ENCODE measurements at places on chromosomes 2 and 18.

- no peak for DNase-seq
Measured at GRCh38 chr2:202410092-202410491, 34.0 kb downstream of the BMPR2 start.

- DNase-seq, result no peak
Measured at GRCh38 chr18:48065601-48065995, 135.1 kb upstream of the SMAD2 start.

GRCh38 chr18:64854112-64854511 lies 705.2 kb upstream of the LINC00305 start:
- DNase-seq, result no peak

- no peak for DNase-seq
Measured at GRCh38 chr2:126494593-126494992, 161.4 kb upstream of the GYPC start.

GRCh38 chr2:241066171-241066892 lies 35.8 kb downstream of the MTERF4 start:
- no peak for DNase-seq

- no peak for DNase-seq
Measured at GRCh38 chr2:106545007-106545406, 57.8 kb downstream of the CD8B2 start.

DNA sequence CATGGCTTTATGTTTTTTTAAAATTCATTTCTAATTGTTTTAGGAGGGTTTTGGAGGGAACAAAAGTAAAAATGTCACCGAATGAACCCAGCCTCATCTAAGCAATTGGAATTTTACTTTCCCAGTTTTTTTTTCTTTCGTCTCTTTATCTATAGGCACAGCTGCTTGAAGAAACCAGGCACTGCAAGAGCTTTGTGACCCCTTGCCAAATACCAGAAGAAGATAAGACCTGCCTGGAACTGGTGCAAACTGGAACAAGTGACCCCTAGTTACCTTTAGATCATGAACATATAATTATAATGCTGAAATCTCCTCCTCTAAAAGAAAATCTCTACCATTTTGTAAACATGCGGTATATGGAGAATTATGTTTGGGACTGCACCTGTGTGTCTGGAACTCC lies 100.9 kb downstream of the TSN start:
- no peak for DNase-seq

- DNase-seq, result no peak
Measured at GRCh38 chr2:132936791-132937190, 266.8 kb upstream of the LYPD1 start.

- no peak for DNase-seq
Measured at GRCh38 chr2:182716650-182716979, 558 bp downstream of the DNAJC10 start.

DNA sequence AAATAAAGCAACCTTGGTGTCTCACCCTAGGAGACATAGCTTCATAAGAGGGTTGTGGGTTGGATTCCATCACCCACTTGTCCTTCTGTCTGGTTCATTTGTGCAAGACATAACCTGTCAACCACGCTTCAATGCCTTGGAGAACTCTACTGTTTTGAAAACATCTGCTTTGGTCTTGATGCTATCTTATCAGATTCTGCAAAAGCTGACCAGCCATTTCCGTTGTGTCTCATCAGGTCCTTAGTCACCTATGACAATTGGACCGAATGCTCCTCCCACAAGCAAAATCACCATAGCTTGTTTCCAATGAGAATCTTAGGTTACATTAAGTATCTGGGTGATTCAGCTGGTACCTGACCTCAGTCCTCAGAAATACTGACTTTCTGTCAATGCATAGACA lies 35.4 kb downstream of the STAT4 start:
- DNase-seq, result no peak

GRCh38 chr2:84038866-84039265 lies 420.2 kb downstream of the SUCLG1 start:
- DNase-seq, result no peak

- no peak for DNase-seq
Measured at GRCh38 chr2:198273660-198274059, 469.3 kb downstream of the PLCL1 start.

DNA sequence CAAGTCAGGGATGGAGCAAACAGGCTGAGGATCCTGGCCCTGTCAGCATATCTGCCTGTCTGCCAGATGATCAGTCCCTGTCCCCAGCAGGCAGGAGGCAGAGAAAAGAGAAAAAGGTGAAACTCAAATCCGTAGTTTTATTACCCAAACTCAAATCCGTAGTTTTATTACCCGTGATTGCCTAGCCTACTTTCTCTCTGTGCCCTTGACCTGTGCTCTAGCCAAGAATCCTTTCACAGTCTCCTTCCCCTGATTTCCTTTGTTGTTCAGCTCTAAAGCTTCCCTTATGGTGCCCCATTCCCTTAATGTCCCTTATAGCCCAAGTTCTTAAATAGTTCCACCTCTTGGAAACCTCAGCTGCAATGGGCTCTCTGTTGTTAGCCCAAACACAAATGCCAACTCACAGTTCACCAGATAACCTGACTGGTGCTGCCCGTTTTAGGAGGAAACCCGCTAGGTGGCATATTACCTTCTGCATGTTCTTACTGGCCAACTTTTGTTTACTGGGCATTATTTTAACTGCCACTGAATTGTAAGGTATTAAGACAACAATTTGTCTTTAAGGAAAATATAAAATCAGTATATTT lies 125.7 kb upstream of the FZD5 start:
- no peak for DNase-seq

DNA sequence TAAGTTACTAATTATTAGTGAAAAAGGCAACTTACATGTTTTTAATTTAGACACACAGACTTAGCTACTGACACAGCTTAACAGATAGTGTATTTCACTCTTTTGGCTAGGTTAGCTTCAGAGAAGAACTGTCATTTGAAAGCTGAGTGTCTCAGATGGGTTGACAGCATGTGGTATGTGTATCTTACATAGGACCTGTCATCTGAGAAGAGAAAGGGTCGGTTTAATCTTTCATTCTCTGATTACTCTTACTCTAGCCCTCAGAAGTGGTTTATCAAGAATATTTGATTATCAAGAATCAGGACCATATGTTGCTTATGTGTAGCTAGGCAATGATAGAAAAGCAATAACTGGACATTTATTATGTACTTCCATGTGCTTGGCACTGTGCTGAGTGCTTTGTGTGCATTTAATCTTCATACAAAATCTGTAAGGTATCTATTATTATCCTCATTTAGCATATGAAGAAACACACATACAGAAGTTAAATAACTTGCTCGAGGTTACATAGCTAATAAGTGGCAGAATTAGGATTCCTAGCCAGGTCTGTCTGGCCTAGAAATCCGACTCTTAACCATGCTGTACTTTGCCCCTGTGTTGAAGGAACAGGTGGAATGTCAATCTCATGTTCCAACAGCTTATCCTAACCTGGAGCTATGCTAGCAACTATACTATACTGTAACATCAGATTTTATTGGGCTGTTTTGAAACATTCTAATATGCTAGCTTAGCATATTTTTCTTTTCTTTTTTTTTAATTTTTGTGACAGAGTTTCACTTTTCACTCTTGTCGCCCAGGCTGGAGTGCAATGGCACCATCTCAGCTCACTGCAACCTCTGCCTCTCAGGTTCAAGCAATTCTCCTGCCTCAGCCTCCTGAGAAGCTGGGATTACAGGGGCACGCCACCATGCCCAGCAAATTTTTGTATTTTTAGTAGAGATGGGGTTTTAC lies 28.4 kb downstream of the CFLAR start:
- DNase-seq, result no peak

DNA sequence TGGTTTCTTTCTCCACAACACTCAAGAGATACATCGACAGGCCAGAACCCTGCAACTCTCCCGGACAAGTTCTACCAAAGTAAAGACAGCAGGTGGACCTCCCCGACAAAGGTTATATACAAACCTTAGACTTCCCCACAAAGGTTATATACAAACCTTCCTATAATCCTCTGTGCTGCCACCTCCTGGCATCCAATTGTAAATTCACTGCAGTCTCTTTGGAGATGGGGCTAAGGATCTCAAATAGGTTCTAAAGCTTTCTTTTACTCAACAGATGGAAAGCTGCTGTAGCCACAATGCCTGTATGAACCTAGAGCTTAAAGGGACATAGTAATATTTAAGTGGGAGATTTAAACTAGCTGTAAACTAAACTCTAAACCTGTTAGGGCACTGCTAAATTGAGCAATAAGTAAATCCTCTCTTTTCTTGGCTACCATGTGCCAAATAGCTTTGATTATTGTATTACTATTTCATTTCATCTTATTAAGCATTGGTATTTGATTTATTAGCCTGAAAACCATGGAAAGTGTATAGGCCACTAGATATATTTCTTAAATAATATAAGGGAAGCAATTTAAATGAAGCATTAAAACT lies 9.8 kb upstream of the MREG start:
- peak; percentile 11 for DNase-seq

- no peak for DNase-seq
Measured at GRCh38 chr2:29753671-29754444, 167.5 kb downstream of the ALK start.

GRCh38 chr2:146468578-146468977 lies 1376.3 kb upstream of the ACVR2A start:
- DNase-seq, result no peak
